Activated CD4-positive, CD25-positive, alpha-beta regulatory T cell treated with anti-CD3 and anti-CD28 coated beads, Interleukin-2, amount 50 U/mL, for 24 hours (primary cell): ENCODE measurements at places on chromosomes 16 and 17.
A peak's percentile ranks its signal among the peaks of the same experiment; 100 is the strongest.

- no peak for ATAC-seq
Measured at GRCh38 chr16:59046335-59046734, 312.2 kb upstream of the GOT2 start.

DNA sequence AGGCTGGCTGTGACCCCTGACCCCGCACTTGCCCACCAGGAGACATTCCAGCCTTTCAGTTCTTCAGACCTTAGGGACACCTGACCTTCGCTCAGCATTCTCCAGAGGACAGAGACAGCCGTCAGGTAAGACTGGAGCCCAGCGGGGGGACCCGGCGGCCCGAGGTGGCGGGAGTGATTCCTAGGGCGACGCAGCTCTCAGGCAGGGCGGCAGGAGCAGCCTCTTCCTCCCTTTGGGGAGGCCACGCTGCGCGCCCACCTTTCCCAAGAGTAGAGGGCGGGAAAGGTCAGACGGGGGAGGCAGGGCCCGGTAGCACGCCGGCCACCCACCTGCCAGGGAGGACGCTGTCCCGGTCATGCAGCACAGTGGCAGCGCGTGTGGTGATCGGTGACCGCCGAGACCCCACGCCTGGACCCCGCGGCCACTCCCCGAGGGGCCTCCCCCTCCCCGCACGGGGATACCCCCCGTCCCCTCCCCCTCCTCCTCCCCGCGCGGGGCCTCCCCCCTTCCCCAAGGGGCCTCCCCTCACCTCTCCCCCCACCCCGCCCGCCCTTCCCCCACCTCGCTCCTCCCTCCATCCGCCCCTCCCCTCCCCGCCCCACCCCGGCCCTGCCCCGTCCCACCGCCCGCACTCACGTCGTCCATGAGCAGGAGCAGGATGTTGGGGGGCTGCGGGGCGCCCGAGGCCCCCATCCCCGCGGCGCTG, 472 bp downstream of the GALNS start:
- ATAC-seq, result peak; percentile 29

DNA sequence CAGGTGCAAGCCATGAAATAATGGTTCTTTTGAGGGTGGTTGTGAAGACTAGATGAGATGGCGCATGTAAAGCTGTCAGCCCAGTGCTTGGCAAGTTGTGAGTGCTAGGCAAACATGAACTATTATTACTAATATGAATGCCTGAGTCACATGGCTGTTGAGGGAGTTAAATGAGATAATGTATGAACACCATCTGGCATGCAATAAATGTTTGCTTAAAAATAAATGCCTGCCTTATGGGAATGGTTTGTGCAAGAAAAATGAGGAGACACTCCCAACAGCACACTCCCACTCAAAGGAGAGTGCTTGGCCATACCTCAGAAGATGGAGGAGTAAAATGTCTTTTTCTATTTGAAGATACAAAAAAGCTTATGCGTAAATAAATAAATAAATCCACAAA, 3.6 kb downstream of the MAPK3 start:
- ATAC-seq, result no peak

DNA sequence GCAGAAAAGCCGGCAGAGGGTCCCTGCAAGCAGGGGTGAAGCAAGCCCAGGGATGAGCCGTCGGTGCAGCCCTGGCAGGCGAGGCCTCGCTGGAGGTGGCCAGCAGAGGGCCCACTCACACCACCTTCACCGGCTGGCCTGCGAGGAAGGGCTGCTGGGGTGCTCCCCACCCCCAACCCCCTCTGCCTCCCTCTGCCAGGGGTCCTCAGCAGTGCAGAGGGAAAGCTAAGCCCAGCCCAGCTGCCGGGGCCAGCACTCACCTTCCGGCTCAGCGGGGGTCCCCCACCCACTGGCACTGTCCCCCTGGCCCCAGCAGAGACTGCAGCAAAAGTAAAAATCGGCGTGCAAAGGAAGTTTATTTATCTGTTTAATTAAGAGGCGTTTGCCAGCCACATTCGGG, 113.4 kb downstream of the ENGASE start:
- no peak for ATAC-seq

GRCh38 chr16:87178977-87179376, 138.2 kb downstream of the C16orf95 start:
- ATAC-seq, result no peak

DNA sequence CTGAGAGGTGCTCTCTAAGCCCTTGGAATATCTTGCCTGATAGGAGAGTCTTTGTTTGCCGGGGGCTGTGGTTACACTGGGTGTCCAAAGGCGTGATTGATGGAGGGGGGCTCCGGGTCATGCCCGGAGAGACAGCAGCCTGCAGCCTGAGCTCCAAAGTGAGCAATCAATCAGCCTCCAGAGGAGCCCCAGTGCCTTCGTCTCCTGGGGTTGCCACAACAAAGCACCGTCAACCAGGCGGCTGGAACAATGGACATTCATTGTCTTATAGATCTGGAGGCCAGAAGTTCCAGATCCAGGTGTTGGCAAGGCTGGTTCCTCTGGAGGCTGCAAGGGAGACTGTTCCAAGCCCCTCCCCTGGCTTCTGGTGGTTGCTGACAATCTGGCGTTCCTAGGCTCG, 24.0 kb upstream of the GINS2 start:
- no peak for ATAC-seq

DNA sequence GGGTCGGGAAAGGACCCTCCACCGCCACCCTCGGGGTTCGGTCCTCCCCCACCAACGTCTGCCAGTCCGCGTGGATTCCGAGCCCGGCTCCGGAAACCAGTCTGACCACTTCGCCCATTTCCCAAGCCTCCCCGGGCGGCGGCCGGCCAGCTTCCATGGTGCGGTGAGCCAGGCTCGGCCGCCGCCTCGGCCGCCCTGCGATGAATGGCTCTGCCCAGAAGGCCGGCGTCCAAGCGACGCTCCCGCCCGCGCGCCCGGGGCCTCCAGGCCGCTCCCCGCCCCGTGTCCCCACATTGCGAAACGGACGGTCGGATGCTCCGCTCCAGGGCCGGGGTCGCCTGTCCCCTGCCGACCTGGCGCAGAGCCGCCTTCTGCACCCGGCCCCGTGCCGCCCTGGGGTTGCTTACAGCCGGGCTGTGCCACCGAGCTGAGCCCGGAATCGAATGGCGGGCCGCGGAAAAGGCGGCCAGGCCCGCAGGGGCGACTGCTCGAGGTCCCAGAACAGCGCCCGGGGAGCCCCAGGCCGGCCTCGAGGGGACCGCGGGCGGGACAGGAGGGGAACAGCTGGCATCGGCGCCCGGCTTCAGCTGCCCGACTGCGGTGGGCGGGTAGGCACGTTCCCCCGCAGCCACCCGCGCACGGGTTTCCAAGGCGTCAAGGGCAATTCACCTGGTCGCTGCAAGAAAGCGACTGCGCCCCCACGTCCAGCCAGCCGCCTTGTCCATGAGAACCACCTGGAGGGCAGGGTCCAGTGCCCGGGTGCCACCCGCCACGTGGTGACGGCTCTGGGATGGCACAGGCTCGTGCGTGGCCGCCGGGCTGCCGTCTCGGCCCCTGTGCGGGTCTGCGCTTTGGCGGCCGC, 18.3 kb upstream of the CBX8 start:
- ATAC-seq, result no peak

DNA sequence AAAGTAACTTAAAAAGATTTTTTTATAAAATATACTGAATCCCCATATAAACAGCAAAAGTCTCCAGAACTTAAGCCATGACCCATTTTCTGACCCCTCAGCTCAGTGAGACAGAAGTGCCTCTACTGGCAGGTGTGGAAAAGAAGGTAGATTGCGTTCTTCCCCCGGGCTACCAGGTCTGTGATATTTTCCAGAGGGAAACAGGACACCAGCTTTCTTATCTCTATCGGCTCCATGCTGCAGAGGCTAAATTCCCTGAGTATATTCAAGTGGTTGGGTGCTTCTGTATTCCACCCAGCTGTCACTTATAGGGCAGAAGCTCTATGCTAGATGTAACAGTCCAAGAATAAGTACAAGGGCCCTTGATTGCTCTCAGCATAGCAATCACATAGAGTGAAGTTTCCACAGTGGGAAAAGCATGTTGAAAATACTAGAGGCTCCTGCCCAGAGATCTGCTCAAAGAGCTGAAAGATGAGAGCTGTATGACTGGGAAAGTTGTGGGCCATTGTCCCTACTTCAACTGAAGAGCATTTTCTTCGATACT, 687.3 kb downstream of the CDH11 start:
- ATAC-seq, result no peak

GRCh38 chr17:17379197-17379991, 76.2 kb downstream of the NT5M start:
- ATAC-seq, result no peak

DNA sequence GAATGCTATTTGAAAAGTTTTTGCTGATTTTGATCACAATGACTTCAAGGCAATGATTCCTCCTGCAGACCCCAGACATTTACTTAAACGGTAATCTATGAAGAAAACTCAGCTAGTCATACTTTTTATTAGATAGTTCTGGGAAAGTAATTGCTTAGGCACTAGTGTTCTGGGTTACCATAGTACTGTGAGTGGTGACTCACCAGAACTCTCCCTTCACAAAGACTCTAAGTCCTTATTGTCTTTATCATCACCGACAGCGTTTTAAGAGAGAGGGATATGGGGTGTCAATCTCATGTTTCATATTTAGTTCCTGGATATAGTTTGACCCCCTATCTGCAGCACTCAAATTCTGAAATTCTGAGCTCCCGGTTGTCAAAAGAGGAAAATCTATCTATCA, 43.0 kb upstream of the CDH8 start:
- no peak for ATAC-seq

- ATAC-seq, result no peak
Measured at GRCh38 chr16:29845656-29846055, 17.4 kb downstream of the CDIPT start.
